ENCODE measurements at places on chromosomes 1 and 21. TPM values are rescaled to one million over a fixed set of nuclear protein-coding genes. Genes with fewer than 3 reads are reported as not detected.

Gene TEKT2
- polyA plus RNA-seq, result 10.0 TPM

Gene TNNT2
- 72.2 TPM for polyA plus RNA-seq

DNA sequence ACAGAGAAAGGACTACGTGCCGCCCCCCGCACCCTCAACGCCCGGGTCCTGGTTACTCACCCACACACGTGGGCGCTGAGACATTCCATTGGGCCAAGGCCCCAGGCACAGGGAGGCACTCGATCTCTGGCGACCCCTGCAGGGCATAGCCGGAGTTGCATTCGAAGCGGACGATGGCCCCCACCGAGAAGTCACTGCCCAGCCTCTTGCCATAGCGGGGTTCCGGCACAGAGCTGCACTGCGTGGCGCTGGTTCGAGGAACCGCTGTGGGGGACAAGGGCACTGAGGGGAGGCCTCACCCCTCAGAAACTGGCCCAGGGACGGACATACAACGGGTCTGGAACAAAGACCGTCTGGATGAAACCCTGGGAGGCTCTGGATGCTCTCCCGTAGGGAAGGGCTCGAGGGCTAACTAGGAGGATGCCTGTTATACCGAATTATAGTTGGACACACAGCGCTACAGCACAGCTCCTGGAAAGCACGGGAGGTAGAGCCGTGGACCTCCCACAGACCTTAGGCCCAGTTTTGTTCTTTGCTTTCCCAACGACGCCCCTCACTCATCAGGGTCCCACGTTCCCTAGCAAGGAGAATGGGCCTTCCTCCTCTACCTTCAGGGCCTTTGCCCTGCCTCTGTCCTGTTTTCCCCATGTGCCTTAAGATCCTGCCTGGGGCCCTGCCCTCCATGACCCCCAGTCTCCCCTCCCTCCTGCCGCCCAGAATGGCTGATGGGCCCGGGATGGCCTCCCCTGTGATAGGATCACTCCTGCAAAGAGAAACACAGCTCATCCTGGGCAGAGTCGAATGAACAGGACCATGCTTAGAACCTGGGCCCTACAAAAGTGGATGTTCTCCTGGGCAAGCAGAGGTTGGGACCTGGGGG lies 152.8 kb downstream of the ZSCAN20 start:
- no peak for DNase-seq

- no peak for DNase-seq
Observed at GRCh38 chr1:229064320-229065168, 206.4 kb upstream of the RAB4A start.
